M059J (cell line): ENCODE measurements at places on chromosomes 13 and 19. TPM values are rescaled to one million over a fixed set of nuclear protein-coding genes. Genes with fewer than 3 reads are reported as not detected.

Gene ZNF772
- total RNA-seq, result 14.9 and 15.1 TPM in 2 replicates

Gene IGFL2
- total RNA-seq, result not detected in 2 replicates

Gene KCNK6
- 0.91 and 2.3 TPM in 2 replicates for total RNA-seq

Gene KLF5
- 4.5 and 6.0 TPM in 2 replicates for total RNA-seq

Gene FFAR2
- total RNA-seq, result not detected in 2 replicates

Gene GRIN2D
- total RNA-seq, result 0.42 and 1.2 TPM in 2 replicates

Gene ELF1
- 18.9 and 26.6 TPM in 2 replicates for total RNA-seq

Gene CYP2A6
- not detected in 2 replicates for total RNA-seq

Gene FUT3
- not detected in 2 replicates for total RNA-seq

Gene IGSF23
- total RNA-seq, result 0.22 and 0.81 TPM in 2 replicates

Gene AP1M1
- 113 and 140 TPM in 2 replicates for total RNA-seq

Gene SMARCA4
- total RNA-seq, result 50.7 and 94.6 TPM in 2 replicates

Gene TIMM13
- total RNA-seq, result 38.5 and 48.3 TPM in 2 replicates

Gene PSPN
- total RNA-seq, result 1.2 and 1.3 TPM in 2 replicates

GRCh38 chr19:49438261-49438660, 3.1 kb downstream of the SLC17A7 start:
- no peak for DNase-seq

GRCh38 chr13:114177245-114178010, 1.6 kb upstream of the CFAP97D2 start:
- no peak for DNase-seq

- no peak for DNase-seq
These were observed 271.2 kb downstream of the ENOX1 start for GRCh38 chr13:43515531-43515930.

- peak; percentile 98 for DNase-seq
These were observed 5.8 kb downstream of the MLLT1 start for GRCh38 chr19:6273701-6274601.

DNA sequence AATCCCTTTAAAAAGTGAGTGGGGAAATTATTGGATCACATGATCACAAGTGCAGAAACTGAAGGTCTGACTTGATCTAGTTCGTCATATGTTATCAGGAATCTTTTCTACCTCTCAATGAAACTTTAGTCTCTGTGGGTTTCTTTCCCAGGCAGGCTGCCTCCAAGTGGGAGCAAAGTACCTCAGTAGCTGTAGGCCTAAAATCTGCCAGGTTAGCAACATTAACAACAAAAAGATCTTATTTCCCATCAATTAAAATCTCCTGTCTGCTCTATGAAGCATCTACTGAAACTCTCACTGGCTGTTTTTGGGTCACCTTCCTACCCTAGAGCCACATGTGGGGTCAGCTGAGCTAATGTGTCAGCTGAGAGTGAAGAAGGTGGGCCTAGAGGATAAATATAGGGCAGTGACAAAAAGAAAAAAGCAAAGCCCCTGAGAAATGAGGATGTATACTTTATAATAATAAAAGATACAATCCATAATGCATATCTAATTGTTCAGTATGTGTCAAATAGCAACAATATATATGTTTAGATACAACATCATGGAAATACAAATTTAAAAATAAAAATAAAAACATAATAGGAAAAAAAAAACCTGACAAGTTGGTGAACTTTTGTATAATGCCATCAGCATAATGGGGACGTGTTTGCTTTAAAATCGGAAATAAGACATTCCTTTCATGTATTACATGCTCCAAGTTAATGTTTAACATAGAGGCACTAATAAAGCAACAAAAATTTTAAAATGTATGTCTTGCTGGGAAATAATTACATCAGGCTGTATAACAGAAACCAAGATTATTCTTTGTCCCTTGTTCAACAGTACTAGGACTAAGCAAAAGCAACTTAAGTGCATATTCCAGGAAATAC, 141.1 kb downstream of the GPC5 start:
- DNase-seq, result no peak

DNA sequence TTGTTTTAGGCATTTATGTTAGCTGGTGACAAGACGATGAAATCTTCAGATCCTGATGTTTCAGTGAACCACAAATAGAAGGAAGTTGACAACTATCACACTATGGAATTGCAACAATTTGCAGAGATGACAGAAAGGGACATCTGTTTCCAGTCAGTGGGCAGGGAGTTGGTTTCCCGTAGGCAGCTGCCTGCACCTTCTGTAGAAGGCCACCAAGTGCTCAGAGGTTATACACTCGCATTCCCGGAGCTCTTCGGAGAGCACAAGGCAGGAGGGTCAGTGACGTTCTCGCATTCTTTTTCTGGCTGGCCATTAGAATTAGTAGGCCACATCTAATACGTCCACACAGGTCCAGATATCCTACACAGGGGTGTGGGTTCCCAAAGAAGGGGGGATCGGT, 129.4 kb downstream of the SHISA2 start:
- peak; percentile 22 for DNase-seq

DNA sequence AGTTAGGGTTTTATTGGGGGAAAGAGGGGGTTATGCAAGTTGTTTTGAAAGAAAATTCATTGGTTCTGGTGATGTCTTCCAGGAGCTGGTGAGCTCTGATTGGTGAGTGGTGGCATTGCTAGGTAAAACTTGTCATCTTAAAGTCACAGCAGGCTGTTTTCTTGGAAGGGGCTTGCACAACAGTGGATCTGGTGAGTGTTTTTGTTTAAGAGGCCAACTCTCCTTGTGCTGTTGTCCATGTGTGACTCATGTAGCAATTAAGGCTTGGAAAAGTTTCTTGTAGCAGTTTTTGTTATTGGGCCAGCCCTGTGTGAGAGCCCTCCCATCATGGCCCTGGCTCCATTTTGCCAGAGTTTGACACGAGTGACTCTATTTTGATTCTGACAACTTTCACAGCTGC, 109.4 kb downstream of the RFC3 start:
- DNase-seq, result peak; percentile 90

DNA sequence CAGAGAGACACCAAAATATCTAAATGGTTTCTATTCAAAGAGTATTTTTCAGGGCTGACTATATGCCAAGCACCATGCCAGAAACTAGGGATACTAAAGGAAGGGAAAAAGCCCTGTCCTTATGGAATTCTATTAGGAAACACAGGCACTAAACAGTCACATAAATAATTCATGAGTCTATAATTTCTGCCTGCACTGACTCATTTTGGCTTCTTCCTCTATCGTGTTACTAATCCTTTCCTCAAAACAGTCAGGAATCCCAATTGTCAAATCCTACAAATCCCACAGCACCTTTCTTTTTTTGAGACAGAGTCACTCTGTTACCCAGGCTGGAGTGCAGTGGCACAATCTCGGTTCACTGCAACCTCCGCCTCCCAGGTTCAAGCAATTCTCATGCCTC, 29.2 kb downstream of the XPO4 start:
- DNase-seq, result peak; percentile 71

DNA sequence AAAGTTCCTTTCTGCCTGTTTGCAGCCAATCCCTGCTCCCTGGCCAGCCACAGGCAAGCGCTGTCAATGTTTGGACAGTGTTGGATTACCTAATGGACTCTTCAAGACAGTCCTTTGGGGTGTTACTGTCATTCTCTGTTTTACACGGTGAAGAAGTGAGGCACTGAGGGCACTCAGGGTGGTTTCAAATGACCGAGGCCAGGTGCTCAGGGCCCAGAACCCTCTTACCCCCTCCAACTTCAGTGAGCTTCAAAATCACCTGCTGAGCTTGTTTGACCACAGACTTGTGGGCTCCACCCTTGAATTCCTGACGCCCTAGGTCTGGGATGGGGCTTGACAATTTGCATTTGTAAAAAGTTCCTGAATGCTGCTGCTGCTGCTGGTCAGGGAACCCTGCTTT, 97.9 kb downstream of the GGACT start:
- DNase-seq, result no peak

DNA sequence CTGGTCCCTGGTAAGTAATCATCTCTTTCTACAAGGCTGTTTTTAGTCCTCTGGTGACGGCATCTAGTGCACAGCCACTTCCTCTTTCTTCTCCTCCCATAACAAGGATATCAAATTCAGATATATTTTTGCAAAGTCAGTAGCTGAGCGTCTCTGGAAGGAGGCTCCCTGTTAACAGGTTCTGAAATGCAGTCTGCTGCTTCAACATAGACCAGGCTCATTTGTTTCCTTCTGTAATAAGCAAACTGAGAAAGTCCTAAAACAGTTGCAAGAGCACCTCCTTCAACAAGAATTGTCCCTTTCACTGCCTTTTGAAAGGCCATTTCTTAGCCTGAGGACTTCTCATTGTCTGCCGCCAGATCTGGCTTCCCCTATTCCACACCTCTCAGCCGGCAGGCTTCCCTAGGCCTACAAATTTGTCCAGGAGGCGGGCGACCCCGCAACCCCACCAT, 7.4 kb upstream of the ZSCAN5A start:
- DNase-seq, result no peak

DNA sequence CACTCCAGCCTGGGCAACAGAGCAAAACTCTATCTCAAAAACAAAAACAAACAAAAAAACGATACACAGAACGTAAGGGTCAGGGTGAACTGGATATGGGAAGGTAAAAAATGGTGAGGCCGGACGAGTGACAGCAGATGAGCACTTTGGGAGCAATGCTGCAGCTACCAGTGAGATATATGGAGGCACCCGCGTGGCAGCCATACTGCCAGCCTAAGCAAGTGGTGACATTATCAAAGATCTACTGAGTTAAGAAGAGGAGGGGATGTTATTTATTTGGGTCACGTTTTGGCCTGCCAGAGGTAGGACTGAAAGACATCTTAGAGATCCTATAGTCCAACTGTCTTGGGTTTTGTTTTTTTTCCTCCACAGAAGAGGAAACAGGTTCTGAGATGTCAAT, 14.2 kb downstream of the TIMM13 start:
- no peak for DNase-seq

DNA sequence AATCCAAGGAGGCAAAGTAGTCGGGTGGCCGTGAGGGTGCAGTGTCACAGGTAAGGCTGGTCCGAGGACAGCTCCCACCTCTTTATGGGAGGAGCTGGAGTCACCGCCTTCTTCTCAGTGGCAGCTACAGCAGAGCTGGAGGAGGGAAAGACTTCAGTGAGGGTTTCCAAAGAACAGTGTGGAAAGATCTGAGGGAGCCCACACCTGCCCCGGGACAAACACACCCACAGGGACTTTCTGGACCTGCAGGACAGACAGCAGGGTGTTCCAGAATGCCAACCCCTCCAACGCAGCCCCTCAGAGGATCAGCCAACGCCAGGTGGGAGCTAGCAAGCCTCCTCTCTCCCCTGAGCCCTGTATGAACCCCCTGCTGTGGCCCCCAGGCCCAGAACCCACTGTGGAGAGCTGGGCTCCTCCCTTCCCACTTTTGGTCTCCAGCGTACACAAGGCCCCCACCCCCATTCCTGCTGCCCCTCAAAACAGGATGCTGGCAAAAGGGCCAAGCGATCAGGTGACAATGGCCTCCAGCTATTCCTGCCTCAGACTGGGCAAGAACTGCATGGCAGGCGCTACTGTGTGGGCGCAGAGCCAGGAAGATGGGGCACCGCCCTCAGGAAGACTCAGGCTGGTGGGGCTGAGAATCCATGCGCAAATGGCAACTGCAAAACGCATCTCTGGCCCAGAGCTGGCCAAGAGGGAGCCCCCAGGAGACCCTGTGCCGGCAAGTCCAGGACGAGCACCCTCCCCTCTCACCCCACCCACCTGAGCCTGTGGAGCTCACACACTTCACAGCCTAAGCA, 3.5 kb upstream of the CD320 start:
- peak; percentile 36 for DNase-seq

DNA sequence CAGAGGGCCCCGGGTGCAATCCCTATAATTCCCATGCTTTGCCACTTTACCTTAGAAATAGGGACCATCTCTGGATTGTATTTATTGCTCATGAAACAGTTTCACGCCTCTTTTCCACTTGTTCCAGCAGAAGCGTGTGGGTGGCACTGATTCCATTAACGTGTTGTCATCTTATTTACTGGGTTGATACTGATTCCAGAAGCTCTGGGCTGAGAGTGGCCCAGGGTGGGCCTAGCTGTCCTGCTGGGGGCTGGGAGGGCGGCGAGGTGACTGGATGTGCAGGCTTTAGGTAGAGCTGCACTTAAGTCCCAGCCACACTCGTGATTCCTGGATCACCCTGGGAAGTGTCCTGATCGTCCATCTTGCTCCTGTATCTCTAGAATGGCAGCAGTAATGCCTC, 155.0 kb downstream of the TEX29 start:
- DNase-seq, result no peak

DNA sequence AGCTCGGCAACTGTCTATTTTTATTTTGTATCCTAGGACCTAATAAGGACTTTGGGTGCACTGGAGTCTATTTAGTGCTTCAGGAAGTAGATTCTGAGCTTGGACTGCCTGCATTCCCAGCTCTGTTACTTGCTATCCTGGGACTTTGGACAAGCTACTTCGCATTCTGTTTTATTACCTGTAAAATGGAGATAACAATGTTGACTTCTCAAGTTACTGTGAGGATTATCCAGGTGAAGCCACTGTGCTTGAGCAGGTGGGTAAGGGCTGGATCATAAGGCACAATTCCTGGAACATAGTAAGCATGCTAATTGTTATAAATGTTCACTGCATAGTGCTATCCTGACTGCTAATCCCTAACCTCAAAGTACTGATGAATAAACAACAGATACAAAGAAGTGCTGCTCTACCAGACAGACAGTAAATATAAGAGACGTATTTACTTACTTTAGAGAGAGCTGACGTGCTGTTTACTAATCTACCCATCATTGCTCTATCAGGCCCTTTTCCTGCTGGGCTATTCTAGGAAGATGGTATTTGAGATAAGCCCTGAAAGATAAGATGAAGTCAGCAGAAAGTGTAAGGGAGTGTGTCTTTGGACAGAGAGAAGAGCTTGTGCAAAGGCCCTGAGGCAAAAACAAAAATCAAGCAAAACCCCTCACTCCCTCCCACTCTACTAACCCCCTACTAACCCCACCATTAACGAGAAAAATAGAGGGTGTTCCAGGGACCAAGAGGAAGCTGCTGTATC, 50.8 kb upstream of the FLT1 start:
- no peak for DNase-seq

- DNase-seq, result no peak
These were observed 172.5 kb downstream of the TEX29 start for GRCh38 chr13:111492958-111493357.

DNA sequence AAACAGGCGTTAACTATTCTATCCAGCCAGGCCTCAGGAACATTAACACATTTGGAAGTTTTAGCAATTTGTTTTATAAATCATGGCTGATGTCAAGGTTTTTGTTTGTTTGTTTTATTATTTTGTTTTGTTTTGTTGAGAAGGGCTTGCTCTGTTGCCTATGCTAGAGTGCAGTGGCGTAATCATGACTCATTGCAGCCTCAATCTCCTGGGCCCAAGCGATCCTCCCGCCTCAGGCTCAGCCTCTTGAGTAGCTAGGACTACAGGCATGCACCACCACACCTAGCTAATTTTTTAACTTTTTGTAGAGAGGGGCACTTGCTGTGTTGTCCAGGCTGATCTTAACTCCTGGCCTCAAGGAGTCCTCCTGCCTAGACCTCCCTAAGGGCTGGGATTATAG, 28.3 kb downstream of the NUP58 start:
- DNase-seq, result peak; percentile 47
